ENCODE measurements at places on chromosomes 5 and 9.

DNA sequence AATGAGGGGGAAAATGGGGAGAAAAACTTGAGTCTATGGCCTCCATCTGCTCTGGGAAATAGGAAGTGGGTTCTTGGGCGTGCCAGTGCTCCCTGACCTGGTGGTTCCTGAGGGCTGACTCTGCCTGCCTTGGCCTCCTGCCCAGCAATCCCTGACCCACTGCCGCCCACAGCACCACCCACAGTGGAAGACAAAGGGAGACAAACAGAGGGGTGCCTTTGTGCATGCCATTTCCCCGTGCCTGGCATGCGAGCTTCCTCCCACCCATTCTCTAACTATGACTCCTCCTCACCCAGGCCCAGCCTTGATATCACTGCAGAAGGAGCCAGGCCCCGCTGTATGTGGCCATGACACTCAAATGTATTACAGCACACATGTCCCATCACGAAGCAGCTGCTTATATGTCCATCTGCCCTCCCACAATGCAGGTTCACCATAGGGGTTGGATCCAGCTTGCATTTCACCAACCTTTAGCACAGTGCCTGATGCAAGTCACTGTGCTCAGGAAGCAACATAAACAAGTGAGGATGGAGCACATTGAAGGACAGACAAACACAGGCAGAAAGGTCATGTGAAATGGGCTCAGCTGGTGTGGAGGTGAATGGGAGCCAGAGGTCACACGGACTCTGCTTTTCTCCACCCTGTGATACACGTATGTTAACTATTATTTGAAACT, 84.4 kb downstream of the ADRB2 start:
- peak; percentile 31 for DNase-seq

DNA sequence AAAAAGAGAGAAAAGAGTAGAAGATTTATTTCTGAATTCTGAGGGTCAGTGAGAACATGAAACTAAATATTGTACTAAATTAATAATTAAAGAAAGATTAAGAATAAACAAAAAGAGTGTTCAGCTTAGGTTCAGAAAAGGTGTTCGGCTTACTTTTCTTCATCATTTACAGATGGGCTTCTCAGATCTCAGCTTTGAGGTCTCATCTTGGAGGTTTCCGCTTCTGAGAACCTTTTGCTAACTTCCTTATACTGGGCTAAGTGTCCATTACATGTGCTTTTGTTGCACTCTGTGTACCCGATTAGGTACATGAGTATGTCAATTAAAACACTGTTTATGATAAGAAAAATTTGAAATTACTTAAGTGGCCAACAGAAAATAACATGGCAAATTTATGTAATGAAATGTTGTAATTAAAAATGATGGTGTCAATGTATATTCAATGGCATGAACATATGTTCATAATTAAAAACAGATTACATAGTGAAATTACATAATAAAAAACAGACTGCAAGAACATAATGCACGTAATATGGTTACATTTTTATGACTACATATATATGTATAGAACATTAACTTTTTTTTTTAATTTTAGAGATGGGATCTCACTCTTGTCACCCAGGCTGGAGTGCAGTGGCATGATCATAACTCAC, 17.3 kb upstream of the ITGA1 start:
- no peak for DNase-seq

- no peak for DNase-seq
Measured at GRCh38 chr5:1908931-1909330, 26.2 kb upstream of the IRX4 start.

- DNase-seq = no peak
Measured at GRCh38 chr5:121090822-121091221, 626.7 kb downstream of the PRR16 start.

GRCh38 chr5:6722015-6722414, 8.8 kb downstream of the TENT4A start:
- no peak for DNase-seq

- DNase-seq = no peak
Measured at GRCh38 chr5:40601198-40601868, 78.4 kb upstream of the PTGER4 start.

DNA sequence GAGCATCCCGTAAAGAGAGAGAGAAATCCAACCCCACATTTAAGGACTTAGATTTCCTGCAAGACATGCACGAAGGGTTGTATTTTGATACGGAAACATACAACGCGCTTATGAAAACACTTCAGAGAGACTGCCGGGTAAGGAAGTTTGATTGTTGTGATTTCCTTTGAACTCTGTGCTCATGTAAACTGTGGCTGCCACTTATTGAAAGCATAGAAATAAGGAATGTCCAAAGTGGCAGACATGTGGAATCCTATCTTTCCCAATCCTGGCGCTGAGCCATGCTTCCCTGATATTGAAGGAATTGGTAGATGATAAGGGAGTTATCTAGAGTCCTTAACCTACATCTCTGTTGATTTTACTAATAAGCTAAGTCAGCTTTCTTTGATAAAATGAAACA, 119.4 kb downstream of the PRKACG start:
- no peak for DNase-seq

DNA sequence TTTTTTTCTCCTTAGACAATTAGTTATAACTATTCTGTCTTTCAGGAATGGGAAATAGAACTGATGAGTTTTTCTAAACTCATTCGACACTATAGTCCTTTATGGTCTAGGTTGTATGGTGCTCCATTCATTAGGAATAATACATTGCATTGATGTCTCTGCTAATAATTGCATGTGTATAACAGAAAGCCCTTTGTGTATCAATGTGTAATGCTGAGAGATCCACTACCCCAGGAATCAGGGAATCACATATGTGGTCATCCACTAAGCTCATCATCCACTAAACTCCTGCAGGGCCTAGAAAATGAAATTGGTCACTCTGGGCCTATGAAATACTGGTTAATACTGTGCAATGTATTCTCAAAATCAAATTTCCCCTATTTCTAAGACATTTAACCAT, 242.0 kb upstream of the CDH18 start:
- no peak for DNase-seq

DNA sequence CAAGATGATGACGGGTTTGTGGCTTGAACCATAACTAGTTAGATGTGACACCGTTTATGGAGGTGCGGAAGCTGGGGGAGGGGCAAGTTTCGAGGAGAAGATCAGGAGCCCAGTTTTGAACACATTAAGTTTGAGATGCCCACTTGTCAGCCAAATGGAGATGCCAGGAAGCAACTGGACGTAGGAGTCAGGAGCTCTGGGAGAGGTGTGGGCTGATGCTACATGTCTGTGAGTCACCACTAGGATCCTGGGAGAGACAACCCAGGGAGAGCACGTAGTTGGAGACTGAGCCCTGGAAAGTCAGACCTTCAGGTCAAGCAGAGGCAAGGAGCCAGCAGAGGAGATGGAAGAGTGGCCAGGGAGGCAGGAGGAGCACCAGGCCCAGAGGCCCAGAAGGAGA, 48.8 kb upstream of the SLC25A51 start:
- no peak for DNase-seq

GRCh38 chr5:79225026-79225425, 10.9 kb upstream of the JMY start:
- peak; percentile 23 for DNase-seq

DNA sequence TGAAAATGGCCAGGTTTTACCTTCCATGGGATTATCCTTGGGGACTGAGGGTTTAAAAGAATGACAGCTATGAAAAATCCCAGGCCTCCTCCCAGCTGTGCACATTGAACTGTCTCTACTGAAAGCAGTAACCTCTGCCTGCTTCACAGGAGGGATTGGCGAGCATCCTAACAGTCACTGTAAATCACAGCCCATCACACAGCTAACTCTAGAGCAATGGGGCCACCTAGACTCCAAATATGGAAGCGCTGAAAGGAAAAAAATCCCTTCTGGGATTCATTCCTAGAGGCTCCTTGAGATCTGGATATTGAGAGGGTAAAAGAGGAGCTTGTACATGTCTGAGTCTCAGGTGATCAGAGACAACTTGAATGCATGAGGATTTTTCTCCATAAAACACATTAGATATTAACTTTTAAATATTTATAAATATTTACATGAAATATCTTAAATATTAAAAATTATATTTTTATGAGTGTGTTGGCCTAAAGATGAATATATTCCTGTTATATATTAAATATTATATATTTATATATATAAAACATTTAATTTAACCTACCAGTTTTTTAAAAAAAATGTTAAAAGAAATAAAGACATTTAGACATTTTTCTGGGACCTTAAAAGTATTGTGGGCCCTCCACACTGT, 133.8 kb upstream of the SLC24A2 start:
- DNase-seq = peak; percentile 67

- no peak for DNase-seq
Measured at GRCh38 chr9:33032292-33032691, 7.2 kb downstream of the DNAJA1 start.

DNA sequence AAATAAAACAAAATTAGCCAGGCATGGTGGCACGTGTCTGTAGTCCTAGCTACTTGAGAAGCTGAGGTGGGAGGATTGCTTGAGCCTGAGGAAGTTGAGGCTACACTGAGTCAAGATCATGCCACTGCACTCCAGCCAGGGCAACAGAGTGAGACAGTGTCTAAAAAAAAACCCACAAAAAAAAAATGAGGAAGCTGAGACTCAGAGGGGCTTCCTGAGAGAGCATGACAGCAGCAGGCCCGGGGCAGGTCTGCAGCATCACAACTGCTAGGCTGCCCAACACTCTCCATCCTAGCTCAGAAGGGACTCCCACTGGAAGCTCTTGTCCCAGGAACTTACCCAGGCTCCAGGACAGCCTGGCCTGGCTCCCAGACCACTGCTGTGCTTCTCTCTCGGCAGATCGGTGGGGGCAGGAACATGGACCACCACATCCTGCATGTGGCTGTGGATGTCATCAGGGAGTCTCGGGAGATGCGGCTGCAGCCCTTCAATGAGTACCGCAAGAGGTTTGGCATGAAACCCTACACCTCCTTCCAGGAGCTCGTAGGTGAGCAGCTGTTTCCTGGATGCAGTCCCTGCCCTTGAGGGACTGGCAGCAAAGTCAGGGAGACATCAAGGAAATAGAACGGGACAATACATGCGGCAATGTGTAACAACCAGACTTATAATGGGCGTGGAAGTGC, 19.1 kb downstream of the PTGS1 start:
- peak; percentile 47 for DNase-seq

DNA sequence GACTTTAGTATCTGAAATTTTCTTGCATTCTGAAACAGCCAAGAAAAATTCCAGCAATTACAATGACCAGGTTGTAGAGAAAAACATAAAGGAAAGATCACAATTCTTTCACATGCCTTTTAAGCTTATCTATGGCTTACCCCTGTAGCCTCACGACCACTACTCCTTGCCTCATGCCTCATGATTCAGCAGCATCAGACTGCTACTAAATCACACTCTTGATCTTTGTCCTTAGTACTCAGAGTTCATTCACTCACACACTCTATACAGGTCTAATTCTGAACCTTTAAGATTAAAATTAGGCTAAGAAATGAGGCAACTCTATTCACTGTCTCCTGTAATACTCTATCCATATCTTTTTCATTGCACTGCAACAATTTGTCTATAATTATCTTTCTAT, 415.1 kb downstream of the MLLT3 start:
- DNase-seq = no peak

- peak; percentile 42 for DNase-seq
Measured at GRCh38 chr9:85554349-85554748, 187.4 kb downstream of the AGTPBP1 start.

All from iPS-NIHi11 (cell line).